ENCODE measurements at places on chromosomes 7 and 10. TPM values are rescaled to one million over a fixed set of nuclear protein-coding genes. Genes with fewer than 3 reads are reported as not detected.

The SPDYE6 gene
- total RNA-seq: not detected

The LEP gene
- total RNA-seq: not detected

DNA sequence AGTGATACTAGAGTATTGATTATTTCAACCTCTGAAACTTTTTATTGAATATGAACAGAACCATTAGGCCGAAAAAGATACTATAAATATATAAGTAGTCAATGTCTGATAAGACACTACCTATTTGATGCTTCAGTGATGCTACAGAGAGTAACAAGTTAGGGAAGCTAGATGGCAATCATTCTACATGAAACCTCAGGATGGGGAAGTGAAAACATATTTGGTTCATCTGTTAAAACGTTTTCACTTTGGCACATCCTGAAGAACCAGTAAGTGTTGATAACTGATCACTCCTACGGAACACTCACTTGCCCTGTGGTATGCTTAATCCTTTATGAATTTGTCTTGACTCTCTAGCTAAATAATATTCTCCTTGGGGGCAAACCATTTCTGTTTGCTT, 1064.9 kb downstream of the NXPH1 start:
- DNase-seq: no peak

DNA sequence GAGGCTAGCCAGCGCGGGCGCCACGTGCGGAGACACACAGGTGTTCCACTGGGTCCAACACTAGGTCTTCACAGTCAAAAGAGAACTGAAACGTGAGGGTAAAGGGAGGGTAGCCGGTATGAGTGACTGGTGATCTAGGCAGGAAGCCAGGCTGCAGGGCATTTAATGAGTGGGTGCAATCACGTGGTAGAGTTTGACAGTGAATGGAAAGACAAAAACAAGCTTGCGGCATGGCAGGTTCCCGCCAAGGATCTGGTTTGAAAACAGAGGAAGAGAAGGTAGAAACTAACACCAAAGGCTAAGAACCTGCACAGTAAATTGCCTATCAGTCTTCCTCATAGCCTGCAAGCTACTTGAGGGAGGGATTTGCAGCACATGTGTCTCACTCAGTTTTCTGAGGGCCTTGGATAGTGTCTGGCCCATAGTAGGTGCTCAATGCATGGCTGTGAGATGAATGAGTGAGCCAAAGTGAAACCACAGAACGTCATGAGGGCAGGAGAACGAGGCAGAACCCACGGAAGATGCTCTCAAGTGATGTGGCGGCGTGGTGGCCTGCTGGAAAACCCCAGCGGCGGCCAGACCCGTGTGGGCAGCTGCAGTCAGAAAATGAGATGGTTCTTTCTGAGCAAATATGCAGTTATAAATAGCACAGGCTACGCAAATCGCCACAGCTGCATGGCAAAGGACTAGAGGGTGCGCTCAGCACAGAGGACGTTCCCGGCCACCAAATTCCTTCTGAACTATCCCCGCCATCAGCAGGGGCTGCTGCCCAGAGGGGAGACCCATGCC, 183.6 kb upstream of the NFE2L3 start:
- no peak for DNase-seq

DNA sequence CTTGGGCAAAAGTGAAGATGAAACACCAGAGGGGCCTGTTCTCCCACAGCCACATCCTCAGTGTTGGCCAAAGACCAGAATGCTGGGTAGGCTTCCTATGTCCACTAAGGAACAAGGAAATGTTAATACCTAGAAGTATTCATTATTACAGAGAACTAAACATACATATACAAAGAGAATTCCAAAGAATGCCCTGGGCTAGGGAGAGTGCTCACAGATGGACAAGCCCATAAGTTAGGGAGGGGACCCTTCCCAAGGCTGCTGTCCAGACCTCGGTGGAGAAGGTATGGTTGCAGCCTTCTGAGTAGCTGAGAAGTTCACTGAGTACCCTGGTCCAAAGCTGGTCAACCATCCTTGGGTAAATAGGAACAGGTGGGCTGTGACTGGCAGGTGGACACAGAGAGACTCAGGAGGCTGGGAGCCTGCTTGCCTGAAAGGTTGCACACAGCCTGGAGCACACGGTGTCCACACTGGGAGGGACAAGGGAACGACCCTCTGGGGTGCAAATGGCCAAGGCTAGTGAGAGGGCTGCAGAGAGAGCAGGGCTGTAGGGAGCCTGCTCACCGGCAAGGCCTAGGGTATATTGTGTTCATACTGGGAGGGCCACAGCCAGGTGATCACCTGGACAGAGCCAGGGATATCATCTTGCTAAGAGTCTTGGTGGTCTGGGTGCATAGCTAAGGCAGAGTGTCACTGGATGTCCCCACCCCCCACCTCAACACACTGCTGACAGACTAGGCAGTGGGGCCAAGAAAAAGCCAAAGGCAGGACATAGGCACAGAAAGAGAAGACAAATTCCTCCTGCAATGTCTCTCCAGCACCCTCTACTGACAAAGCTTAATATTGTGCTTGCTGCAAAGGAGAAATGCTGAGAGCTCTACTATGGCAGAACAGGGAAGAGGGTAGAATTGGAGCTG, 40.3 kb downstream of the CPVL start:
- no peak for DNase-seq

DNA sequence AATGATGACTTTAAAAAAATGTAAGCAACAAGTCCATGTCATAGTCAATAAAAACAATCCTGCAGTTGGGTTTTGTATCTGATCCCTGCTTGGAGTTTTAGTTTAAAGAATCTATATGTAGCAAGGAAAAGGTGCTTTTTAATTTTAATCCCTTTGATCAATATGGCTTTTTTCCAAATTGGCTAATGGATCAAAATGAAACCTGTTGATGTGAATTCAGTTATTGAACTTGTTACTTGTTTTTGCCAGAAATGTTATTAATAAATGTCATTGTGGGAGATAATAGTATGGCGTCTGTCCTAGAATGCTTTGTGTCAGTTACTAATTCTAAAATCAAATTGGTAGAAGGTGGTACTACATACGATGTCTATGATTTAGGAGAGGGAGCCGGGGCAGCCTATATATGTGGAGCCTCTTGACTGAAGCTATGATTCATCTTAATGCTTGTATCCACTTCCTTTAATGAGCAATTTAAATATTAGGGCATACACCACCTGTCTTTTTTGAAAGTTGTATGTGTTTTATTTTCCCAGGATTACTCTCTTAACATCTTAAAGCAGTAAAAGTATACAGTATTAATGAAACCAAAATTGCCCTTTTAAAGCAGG, 10.3 kb upstream of the PBLD start:
- no peak for DNase-seq

DNA sequence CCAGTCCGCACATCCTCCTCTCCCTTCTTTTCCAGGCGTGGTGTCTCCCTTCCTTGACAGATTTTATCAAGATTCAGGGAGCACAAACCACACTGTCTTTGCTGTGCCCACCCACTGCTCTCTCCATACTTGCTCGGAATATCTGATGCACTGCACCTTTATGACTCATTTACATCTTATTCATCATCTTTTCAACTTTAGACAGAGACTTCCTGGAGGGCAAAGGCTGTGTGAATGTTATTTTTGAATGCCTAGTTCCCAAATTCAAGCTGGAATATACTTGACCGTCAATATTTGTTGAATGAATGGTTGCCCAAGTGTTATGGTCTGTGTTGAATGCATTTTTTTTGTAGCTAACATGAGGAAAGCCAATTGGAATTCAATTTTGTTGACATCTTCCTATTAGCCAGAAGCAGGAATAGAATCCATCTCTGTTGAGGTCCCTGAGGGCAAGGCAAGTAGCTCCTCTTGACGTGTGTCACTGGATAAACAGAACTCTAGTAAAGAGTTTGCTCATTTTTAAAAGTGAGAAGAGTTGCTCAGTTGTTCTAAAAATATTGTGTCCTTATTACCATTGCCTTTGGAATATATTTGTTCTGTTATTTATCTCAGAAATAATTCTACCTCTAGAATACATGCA, 95.0 kb downstream of the KLF6 start:
- no peak for DNase-seq

DNA sequence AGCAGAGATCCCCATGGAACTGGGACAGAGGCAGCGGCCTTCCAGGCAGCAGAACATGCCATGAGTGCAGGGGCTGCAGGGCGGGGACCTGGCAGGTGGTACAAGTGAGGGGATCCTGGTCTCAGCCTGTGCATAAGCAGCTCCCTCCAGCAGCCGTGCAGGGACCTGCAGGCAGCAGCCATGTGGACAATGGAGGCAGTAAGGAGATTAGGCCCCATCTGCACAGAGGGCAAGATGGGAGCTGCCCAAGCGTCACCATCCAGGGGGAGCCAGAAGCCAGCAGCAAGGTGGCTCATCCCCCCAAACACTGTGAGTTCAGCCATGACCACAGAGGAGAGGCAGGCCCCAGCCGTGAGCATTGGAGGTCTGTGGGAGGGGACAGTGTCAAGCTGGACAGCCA, 3.1 kb downstream of the DDC start:
- DNase-seq: no peak

GRCh38 chr10:59993931-59994330, 87.6 kb upstream of the CCDC6 start:
- no peak for DNase-seq

- peak; percentile 69 for DNase-seq
These were observed 6.5 kb downstream of the FZD8 start for GRCh38 chr10:35635576-35635975.

- DNase-seq: no peak
These were observed 304.5 kb upstream of the IMMP2L start for GRCh38 chr7:111866787-111867186.

GRCh38 chr10:76769582-76769981, 868.0 kb downstream of the KCNMA1 start:
- DNase-seq: no peak

DNA sequence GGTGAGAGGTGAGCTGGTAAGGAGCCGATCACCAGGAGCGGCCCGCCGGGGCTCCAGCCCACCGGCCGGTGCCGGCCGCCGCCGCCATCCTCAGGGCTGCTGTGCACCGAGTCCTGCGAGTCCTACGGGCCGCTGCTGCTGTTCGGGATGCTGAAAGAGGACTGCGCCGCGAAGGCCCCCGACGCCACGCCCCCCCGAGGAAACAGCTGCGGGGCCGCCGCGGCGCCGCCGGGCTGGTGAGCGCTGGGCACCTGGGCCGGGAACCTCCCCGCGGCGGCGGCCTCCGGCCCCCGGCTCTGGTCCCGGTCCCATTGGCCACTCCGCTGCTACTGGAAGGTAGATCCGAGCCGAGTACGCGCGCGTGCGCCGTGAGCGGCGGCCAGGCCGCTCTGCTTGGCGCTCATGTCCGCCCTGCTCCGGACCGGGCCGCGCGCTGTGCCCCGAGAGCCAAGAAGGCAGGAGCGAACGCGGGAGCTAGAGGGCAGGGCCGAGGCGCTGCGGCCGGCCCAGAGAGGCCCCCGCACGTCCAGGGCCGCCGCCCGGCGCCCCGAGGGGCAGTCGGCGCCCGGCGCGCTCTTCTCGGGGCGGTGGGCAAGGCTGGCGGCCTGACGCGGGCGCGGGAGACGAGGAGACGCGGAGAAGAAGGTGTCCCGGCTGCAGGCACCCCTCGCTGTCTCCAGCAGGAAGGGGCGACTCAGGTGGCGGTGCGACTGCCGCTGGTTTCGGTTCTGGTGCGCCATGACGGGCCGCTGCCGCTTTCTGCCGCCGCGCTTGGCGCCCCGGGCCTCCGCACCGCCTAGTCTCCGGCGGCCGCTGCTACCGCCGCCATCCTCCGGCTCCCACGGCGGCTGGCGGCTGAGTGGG, 121.3 kb upstream of the WIPF3 start:
- peak; percentile 32 for DNase-seq

All from naive thymus-derived CD8-positive, alpha-beta T cell (primary cell).